ENCODE measurements at places on chromosomes 2 and 18.

GRCh38 chr18:7735626-7736175 is 168.6 kb downstream of the PTPRM start:
- DNase-seq, result no peak

GRCh38 chr2:86794861-86795260 is 4.1 kb upstream of the CD8A start:
- DNase-seq, result no peak

DNA sequence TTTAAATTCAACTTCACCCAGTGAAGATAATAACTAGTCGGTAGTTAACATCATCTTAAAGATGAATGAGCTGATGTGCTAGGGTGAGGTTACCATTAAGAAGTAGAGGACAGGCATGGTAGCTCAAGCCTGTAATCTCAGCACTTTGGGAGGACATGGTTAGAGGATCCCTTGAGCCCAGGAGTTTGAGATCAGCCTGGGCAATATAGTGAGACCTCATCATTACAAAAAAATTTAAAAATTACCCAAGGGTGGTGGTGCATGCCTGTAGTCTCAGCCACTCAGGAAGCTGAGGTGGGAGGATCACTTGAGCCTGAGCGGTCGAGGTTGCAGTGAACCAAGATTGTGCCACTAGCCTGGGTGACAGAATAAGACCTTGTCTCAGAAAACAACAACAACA is 4.7 kb downstream of the GALNT5 start:
- DNase-seq, result no peak

DNA sequence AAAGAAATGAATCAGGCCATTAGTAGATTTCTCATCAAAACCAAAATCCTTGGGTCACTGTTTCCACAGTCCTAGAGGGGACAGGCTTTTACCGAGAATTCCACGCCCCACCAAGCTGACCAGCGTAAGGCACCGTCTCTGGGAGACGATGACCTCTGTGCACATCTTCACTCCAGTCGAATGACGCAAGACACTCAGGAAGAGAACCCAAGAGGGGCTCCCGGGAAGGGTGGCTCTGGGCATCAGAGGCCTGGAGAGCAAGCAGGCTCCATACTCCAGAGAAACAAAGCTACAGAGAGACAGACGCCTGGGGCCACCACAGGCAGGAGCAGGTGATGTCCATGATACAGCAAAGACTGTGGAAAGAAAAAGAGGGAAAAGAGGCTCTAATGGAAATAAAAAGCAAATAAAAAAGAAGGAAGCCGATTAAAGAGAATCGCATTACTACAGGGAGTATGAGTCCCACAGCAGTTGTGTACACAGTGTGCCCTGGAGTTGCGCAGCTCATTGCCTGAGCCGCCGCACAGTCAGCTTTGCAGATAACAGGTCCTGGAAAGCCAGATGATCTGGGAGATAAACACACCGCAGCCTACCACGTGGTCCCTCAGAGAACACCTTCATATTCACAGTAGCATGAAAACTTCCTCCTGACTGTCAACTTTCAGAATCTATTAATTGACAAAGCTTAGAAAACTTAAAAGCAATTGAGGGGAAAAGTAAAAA is 572.7 kb upstream of the SALL3 start:
- DNase-seq, result no peak

DNA sequence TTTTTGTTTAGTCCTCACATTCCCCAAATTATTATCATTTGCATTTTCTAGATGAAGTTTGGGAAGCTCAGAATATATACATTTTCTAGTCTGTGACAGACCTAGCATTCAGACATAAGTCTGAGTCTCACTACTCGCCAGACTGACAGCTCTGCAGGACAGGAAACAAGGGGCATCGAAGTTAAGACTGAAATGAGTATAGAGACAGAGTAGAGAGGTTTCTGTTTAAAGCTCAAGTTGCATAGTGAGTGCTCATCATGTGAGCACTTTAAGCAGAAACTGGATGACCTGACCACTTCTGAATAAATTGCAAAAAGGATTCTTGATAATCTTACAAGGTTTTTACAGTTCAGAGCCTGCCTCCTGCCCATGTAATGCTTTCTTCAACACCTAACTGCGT is 1.1 kb downstream of the HADHB start:
- DNase-seq, result peak; percentile 11

- DNase-seq, result no peak
Observed at GRCh38 chr2:33135645-33136044, 188.9 kb downstream of the LTBP1 start.

DNA sequence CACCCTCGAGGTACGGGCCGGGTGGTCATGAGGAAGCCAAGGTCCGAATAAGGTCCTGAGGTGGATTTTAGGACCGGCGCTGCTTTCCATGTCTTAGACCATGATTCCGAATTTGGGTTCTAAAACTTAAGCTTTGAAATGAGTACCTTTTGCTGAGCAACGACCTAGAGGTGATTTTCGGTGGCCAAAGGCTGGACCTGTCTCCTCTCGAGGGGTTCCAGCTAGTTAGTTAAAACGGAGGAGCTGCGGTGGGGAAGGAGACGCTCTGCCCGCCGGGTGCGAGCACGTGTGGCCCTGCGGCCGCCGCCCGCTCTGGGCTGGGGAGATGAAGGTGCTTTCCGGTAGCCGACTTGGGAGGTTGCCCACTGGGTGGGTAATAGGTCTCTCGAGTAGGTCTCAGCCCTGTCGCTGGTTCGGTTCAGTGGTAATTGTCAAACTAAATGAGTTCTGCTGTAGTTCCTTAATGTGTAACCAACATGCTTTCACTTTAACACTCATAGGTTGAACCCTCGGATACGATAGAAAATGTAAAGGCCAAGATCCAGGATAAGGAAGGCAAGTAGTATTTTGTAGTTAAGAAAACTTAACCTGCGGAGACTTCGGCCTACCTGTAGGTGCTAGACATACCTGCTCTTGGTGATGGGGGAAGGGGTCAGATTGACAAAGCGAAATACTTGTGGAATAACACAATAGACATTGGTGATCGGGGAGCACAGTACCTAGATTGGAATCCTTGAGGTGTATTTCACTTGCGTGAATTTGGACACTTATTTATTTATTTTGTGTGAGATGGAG is 572 bp downstream of the RPS27A start:
- peak; percentile 62 for DNase-seq

- no peak for DNase-seq
Observed at GRCh38 chr2:214629875-214630274, 179.6 kb downstream of the BARD1 start.

GRCh38 chr2:179470089-179470488 is 205.5 kb upstream of the SESTD1 start:
- no peak for DNase-seq

- DNase-seq, result no peak
Observed at GRCh38 chr18:392928-393573, 107.5 kb downstream of the COLEC12 start.

DNA sequence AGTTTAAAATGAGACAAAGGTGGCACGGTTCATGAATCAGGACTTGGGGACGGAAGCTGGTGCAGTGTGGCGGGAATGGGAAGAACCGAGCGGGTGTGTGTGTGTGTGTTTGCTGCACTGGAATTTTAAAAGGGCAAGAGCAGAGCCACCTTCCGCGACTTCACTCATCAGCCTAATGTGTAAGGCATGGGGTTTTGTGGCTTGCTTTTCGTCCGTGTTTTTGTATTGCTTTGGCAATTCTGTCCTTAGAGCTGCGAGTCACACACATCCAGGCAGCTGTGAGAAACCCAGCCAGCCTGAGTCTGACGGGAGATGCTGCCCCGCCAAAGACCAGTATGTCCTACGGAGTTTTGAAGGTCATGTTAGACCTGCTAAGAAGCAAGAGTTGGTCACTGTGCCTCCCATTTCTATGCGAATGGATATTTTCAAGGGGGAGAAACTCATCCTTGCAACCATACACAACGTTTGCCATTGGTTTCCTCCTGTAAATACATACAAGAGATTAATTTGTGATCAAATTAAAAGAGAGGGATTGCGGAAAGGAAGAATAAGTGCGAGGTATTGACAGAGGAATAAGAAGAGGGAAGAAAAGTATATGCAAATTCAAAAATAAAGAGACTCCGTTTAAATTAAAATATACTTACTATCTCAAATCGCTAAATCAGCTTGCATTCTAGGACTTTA is 665 bp upstream of the CACNB4 start:
- peak; percentile 14 for DNase-seq

DNA sequence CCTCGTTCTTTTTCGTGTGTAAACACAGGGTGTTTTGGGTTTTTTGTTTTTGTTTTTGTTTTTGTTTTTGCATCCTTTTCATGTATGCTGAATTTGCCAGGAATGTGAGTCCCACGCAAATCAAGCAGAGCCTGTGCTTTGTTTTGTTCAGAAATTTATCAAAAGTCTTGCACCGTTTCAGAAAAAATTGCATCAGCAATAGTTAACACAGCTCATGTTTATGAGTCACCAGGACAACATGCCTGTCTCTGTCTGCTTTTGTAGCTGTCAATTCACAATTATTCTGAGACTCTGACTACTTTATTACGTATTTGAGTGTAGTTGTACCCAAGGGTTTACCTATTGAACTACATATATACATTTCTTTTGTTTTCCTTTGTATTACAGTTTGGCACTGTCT is 38.3 kb downstream of the MRPL44 start:
- peak; percentile 18 for DNase-seq

- DNase-seq, result peak; percentile 88
Observed at GRCh38 chr2:149020432-149020851, 18.1 kb upstream of the LYPD6B start.

GRCh38 chr2:95063086-95063958 is 37.8 kb downstream of the MAL start:
- DNase-seq, result no peak

DNA sequence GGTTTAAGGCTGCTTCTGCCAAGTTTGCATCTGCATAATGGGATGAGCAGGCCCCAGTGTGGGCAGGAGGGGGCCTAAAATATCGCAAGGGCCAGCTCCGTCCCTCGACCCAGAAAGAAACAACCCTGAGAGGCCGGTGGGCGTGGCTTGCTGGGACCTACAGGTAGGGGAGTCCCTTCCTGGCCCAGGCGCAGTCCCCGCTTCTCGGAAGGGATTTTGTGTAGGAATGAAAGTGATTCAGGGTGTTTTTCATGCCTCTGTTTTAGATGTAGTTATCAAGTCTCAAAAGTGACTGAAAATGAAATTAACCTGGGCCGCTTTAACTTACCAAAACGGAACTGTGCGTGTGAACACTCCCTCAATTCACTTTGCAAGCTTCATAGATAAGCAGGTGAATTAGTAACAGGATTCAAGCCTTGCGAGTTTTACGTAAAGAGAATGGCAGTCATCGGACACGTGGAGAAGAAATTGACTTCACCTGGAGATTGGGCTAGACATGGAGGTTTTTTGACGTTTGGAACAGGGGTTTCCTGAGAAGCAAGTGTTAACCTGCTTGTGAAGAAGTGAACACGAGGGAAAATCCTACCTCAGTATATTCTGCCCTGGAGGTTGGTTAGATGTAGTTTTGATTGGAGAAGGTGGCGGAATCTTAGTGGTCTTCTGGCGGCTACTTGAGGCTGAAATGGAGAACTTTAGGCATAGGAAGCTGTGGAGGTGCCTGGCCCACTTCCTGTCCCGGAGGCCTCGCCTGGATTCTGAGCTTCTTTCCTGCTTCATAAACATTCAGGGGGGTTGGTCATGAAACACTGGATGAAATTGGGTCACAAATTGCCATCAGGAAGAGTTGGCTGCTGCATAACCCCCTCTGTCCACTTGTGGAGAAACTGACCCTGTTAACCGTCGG is 1.7 kb downstream of the NCK2 start:
- peak; percentile 78 for DNase-seq

GRCh38 chr2:15253835-15254286 is 307.3 kb downstream of the NBAS start:
- no peak for DNase-seq

GRCh38 chr18:76801567-76802505 is 20.5 kb upstream of the ZNF236 start:
- peak; percentile 86 for DNase-seq

DNA sequence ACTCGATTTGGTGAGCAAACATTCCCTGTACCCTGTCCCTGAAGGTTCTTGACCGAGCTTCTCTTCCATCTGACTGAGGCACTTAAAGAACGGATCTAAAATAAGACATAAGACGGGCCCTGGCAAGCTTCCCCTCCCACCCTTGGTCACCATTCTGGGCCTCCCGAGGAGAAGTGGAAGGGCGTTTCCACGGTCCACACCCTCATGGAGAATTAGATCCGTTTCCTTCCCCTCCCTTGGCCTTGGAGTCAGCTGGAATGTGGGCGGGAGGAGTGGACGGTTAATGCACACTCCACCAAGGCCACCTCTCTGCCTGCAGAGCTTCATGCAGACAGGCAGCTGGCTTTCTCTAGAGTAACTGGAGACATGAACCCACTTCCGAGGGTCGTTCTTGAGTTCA is 257.3 kb upstream of the APCDD1 start:
- no peak for DNase-seq

GRCh38 chr18:3281456-3282400 is 19.8 kb downstream of the MYL12B start:
- peak; percentile 95 for DNase-seq

GRCh38 chr18:53457068-53457467 is 767.4 kb downstream of the MBD2 start:
- no peak for DNase-seq

DNA sequence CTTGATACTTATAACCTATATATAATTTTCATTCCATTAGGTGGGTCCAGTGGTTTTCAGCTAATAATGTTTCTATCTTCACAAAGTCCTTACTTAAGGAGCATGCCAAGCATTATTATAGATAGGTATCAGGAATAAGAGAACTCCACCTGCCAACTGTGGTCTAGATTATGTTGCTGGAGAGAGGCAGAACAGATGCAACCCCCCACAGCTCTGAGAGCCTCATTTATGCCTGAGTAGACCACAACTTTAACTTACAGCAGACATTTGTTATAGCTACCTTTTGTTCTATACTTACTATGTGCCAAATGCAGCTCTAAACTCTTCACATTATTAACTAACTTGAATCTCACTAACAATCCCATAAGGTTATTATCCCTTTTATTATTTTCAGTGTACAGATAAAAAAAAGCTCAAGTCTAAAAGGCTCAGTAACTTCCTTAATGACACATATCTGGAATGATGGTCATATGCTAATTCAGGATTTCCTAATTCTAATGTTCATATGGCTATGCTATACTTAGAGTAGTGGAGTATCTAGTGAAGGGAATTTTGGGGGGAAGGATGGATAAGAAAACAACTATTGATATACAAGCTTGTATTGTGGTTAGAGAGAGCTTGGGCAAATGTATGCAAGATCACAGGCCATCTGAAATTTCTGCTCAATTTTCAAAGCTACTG is 119.1 kb upstream of the RND3 start:
- no peak for DNase-seq

- DNase-seq, result no peak
Observed at GRCh38 chr18:5693699-5694294, 150.0 kb upstream of the EPB41L3 start.

DNA sequence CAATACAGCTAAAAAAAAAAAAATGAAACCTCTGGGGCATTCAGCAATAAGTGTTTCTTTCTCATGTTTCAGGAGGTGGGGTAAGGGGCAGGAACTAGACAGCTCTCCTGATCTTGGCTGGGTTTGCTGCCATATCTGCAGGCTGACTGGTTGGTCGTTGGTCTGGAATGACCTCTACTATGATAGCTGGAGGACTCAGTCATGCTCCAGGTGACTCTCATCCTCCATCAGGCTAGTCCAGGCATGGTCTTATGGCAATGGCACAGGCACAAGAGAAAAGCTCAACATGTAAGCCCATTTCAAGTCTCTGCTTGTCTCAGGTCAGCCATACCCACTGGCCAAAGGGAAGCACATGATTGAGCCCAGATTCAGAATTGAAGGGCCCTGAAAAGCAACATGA is 9.5 kb upstream of the SLC1A4 start:
- no peak for DNase-seq

All from DMS53 (cell line).